ENCODE measurements at places on chromosomes 2 and 18.

GRCh38 chr2:180907731-180908130, 72.7 kb upstream of the UBE2E3 start:
- DNase-seq, result peak; percentile 43

- no peak for DNase-seq
Observed at GRCh38 chr2:98809116-98809515, 78.2 kb upstream of the MGAT4A start.

DNA sequence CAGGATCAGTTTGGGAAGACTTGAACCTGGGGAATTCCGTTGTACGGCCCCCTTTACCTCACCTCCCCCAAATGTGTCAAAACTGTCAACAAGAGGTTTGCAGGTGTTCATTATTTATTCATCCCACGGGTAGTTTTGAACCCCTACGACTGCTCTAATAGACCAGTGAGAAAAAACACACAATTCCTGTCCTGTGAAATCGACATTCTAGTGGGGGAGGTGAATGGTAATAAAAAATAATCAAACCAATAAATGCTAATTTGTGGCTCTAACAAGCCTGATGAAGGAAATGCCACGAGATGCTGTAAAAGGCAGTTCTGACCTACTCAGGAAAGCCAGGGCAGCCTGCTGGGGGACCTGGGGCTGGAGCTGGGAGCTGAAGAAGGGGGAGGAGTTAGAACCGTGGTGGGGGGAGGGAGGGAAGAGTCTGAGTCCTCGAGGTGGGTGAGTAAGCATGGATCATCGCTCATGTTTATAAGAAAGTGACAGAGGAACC, 463 bp upstream of the DNAJB2 start:
- no peak for DNase-seq

- no peak for DNase-seq
Observed at GRCh38 chr18:57149531-57149930, 2.6 kb downstream of the BOD1L2 start.

DNA sequence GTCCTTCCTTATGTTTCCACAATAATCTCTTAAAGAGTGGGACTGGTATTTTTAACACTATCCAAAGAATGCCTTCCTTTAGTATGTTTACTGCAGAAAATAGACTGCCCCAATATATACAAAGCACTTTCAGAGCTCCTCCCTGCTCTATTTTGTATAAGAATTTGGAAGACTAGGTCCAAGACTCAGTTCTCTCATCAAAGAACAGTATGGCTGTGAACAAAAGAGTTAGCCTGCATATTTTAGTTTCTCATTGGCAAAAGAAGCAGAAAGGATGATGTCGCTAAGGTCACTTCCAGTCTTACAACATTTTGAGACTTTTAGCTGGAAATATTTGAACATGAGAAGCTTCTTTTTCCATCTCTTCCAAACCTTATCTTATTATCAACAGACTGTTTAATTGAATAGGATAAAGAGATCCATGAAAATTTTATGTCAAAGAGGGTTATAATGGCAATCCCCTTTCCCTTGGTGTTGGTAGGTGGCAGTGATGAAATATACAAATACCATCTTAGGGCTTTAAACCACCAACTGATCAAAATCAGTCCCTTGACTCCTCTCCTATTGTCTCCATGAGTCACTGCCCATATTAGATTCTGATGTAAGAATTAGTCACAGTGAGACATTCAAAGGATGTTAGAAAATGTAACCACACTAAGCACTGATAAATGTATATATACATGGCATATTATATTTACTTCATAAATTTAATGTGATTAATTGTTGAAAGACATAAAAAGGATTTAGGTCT, 266.9 kb upstream of the DSEL start:
- DNase-seq, result peak; percentile 76

GRCh38 chr2:215803150-215803549, 210.2 kb downstream of the MREG start:
- DNase-seq, result no peak

DNA sequence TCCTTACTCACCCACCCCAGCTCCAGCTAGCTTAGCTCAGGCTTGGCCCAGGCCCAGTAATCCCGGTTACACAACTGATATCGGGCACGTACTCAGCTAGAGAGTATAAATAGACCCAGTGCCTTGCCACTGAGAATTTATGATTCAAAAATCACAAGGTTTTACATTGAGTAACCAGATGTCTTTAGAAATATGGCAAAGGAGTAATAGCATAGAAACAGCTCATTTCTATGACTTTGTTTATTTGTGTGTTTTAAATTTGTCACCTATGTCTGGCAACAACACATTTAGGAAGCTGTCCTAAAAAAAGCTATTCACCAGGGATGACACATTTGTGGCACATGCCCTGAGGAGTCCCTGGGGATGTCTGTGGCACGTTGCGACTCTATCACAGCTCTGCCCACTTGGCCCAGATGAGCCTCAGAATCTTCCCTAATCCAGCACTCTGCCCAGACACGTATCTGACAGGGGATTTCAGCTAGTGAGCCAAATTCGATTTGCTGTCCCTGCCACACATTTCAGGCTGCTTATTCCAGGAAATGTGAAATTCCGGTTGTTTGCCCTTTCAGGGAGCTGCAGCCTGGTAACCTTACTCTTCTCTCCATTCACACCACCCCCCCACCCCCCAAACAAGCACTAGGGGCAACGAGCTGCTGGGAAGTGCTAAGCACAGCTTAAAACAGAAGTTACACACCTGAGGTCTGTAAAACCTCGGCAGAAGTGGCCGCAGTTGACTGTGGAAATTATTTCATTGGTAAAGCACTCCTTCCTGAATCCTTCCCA, 85.4 kb upstream of the ZCCHC2 start:
- DNase-seq, result no peak

GRCh38 chr2:9336241-9336575, 87.1 kb downstream of the ITGB1BP1 start:
- peak; percentile 85 for DNase-seq

GRCh38 chr2:16722677-16723076, 57.0 kb upstream of the CYRIA start:
- no peak for DNase-seq

DNA sequence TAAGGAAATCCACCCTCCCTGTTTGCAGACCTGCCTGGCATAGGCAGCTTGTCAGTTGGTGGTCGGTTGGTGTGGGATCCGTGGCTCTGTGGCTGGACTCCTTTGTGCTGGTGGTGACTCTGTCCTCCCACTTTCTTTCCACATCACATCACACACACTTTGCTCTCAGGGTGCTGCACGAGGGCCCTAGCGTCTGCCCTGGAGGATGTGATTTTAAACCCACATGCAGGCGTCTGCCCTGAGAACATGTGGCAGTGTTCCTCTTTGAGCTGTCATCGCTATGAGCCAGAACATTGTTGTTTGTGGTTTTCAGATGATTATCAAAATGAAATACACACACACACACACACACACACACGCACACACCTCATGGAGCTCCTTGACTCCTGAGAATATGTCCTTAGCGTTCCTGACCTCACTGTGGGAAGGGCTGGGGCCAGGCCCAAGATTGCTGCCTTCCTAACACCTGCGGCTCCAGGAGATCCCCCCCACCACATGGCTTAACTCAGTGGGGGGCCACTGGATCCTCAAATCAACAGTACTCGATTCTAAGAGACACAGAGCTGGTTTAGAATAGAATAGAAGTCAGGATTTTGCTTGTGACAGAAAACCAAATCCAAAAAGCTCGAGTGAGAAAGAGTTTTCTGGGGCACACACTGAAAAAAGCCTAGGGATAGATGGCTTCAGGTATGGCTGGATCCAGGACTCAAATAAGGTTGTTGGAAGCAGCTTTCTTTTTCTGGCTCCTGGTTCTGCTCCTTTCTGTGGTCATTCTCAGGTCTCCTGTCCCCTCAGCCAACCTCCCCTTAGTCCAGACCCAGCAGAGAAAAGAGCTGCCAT, 54.8 kb downstream of the RTP5 start:
- no peak for DNase-seq

DNA sequence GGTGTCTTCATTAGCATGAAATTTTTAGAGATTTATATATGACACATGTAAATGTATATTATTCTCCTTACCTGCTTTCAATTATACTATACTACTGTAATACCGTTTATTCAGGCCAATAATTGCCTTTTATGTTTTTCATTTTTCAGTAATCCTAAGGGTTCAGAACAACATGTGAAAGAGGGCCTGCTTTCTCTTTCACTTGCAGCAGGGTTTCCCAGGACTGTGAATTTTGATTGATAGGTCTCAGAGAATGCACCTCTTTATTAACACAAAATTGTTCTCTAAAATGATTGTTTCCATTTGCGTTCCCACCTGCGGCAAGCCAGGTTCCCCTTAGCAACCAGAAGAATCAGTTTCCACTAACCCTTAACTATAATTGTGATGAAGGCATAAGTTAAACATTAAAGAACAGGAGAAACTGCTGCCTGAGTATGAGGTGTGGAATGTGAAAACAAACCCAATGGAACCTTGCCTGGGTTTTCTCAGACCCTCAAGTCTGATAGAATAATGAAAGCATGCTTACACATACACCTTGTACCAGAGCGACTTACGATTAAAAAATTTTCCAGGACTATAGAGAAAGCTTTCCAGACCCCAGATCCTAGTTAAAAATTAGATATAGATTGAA, 1591.2 kb upstream of the LRRTM1 start:
- DNase-seq, result peak; percentile 52

DNA sequence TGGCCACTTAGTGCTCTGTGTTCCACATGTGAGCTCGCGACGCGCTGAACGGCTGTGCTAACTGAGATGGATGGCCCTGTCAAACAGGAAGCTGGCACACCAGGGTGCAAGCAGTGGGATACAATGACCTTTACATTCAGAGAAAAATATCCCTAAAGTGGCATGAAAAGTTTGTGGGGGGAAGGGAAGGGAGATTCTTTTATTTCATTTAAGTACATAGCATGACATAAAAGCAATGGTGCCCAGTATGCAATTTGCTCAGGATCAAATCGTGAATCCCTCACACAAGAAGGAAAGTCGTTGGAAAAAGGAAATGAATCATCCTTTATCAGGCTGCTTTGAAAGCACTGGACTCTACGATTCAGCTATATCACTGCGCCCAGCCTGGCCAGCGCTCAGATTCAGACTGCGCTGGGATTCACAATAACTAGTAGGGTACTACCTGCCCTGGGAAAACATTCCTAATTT, 26.0 kb downstream of the SATB2 start:
- DNase-seq, result no peak

DNA sequence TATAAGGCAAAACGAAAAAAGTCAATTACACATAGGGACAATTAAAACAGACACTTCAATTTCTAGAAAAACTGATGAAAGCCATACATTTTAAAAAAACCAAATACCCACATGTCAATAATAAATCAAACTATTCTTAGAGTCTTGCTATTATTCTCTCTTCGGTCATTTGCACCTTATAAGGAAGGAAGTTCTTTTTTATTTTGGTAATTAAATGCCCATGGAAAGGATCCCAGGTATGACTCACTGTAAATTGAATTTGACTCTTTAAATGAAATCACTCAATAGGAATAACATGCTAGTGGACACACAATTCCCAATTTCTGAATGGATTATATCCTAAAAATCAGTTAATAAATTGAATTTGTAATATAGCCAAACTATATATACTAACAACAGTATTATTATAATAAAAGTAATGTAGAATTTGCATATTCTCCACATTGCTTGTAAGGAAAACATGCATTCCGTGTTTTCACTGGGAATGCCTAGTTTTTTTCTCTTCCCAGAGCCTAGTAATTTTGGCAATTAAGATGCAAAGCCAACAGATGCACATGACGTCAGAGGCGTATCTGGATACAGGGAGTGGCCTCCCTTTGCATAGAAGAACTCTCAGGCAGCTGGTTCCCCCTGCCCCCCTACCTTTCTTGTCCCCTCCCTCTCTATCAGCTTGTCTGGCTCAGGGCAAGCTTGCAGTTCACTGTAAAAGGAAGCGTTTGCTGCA, 153.5 kb upstream of the PGAP1 start:
- DNase-seq, result no peak

DNA sequence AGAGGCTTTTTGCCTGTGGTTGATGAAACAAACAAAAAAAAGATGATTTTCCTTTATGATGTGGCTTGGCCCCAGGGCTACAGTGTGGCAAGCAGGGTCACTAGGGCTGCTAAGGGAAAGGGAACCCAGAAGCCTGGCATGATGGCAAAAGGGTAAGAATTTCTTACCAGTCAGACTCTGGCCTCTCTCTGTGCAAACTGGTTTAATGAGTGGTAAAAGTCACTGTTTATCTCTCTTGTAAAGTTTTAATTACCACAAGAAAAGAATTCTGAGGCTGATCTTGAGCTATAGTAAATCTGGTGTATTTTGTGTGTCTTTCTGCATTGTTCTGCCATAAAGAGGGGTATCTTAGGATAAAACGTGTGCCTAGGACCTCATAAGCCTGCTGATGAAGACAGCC, 275.4 kb downstream of the STK39 start:
- no peak for DNase-seq

DNA sequence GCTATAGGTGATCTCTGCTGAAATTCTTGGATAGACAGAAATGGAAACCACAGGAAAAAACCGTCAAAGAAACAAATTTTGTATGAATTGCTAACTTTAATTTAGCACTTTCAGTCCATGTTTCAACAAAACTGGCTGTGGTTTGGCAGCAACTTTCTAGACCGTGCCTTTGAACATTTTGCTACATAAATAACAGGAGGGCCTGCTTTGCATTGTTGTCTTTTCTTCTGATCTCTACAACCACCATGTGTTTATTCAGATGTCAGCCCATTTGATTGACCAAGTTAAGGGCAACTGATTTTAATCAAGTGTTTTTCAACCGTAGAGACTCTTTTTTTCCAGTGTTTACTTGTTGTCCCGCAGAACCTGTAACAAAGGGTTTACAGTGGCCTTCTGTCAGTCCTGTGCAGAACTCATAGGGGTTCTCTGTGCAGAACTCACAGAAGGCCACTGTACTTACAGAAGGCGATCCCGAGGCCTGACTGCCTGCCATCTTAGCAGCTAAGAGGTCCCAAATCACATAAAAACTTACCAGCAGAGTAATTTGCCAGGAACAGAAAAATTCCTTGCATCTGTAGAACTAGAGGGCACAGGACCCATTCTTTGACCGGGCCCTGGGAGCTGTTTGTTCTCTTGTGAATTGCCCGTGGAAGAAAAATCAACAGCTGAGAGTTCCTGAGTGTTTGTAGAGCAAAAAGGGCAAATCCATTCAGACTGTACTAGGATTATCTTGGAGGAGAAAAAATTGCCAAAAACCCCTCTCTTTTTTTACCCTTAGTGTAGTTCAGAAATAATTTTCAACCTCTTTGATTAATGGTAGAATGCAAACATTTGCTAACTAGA, 120.6 kb downstream of the PRKRA start:
- DNase-seq, result peak; percentile 69

Measured in DMS53 (cell line).